ENCODE measurements at places on chromosomes 7 and 10. TPM values are rescaled to one million over a fixed set of nuclear protein-coding genes. Genes with fewer than 3 reads are reported as not detected.

DNA sequence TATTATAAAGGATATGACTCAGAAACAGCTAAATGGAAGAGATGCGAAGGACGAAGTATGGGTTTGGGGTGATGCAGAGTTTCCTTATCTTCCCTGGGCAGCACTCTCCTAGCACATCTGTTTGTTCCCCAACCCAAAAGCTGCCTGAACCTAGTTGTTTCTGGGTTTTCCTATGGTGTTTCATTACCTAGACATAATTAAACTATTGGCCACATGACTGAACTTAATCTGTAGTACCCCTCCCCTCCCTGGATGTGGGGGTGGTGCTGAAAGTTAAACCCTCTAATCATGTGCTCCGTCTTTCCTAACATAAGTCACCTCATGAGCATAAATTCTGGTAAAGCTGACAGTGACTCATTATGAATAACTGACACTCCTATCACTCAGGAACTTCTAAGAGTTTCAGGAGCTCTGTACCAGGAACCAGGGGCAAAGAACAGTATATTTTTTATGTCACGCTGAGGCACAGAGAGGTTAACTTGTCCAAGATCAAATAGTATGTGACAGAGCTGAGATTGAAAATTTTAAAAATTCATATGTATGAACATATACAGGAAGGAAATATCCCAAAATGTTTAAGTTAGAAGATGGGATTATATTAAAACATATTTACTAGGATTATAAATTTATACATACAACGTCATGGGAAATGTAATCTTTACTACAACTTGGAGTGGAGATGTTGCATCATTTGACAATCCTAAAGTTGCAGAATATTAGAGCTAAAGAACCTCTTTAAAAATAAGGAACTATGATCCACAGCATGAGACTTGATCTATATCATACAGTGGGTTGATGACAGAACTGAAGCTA, 4.8 kb downstream of the STRIP2 start:
- peaks cover 29% of the 10 kb centered on the region for H3K36me3 ChIP-seq
- H3K27me3 ChIP-seq: no peaks in the 10 kb centered on the region
- H3K4me1 ChIP-seq: peaks cover 51% of the 10 kb centered on the region
- DNase-seq: peak; percentile 64
- H3K27ac ChIP-seq: peak overlapping the region; percentile 99

Gene CYP2W1
- not detected for total RNA-seq

Gene GIMAP8
- 13.1 TPM for total RNA-seq

DNA sequence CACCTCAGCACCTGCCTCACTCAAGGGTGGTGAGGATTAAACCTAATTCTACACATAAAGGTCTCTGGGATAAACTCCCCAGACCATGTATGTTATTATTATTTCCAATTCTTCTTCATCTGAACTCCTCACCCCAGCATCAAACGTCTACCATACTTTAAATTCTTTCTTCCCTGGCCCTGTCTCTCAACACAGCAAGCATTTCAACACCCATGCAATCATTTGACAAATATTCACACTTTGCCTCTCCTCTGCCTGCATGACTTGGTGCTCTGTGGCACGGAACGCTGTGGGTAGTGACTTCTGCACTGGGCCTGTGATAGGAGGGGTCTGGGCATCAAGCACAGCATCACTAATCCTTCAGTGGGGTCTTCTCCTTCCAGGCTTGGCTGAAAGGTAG, 490.8 kb downstream of the TNS3 start:
- no peaks in the 10 kb centered on the region for H3K4me1 ChIP-seq
- H3K27ac ChIP-seq: no peak overlapping the region
- H3K27me3 ChIP-seq: peaks cover 25% of the 10 kb centered on the region
- DNase-seq: no peak
- H3K4me3 ChIP-seq: no peak overlapping the region
- H3K36me3 ChIP-seq: no peaks in the 10 kb centered on the region

DNA sequence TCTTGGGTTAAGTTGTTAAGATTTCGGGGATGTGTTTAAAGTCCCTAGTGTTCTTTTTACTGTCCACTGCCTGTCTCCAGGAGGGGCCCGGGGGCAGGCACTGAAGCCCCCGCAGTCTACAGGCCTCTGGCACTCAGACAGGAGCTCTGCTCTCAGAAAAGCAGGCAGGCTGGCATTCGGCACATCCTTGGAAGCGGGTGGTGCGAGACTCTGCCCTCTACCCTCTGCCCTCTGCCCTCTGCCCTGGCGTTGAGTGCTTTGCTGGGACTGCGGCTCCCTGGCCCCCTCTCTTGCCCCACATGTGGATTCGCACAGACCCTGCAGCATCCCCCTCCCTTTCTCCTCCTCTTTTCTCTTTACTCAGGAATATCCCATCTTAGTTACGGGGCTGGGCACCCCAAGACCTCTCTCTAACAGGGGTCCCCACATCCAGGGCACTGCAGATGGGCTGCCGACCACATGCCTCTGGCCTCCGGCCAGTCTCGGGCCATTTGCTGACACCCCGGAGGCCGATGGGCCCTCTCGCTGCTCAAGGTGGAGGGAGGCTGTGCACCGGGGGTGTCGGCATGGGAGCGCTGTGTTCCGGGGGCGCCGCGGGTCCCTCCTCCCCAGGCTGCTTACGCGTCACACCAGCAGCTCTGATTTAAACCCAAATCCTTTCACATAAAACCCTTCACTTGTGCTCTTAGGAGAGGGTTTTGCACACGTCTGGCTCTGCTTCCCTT, 479.9 kb downstream of the DNAJB6 start:
- no peak for DNase-seq
- H3K27ac ChIP-seq: no peak overlapping the region
- no peak overlapping the region for H3K4me3 ChIP-seq
- H3K36me3 ChIP-seq: no peaks in the 10 kb centered on the region

DNA sequence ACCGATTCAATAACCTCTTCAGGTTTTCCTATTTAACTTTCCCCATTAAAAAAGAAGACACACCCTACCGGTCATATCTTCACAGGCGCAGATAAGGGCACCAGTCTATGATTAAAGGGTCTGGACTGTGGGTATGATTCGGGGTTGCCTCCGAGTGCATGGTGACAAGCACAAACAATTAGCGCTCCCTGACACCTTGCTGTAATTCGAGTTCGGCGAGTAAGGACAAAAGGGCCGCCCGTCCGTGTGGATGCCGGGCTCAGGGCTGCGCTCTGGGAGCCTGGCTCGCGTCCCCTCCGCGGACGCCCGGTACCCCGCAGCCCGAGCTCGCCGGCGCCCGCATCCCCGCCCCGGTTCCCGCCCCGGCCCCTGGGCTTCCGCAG, 111.9 kb upstream of the RHEB start:
- H3K27me3 ChIP-seq: no peaks in the 10 kb centered on the region
- peak overlapping the region; percentile 91 for H3K4me3 ChIP-seq
- H3K27ac ChIP-seq: peak overlapping the region; percentile 90
- H3K4me1 ChIP-seq: peaks cover 34% of the 10 kb centered on the region

Gene OPN4
- total RNA-seq: not detected

DNA sequence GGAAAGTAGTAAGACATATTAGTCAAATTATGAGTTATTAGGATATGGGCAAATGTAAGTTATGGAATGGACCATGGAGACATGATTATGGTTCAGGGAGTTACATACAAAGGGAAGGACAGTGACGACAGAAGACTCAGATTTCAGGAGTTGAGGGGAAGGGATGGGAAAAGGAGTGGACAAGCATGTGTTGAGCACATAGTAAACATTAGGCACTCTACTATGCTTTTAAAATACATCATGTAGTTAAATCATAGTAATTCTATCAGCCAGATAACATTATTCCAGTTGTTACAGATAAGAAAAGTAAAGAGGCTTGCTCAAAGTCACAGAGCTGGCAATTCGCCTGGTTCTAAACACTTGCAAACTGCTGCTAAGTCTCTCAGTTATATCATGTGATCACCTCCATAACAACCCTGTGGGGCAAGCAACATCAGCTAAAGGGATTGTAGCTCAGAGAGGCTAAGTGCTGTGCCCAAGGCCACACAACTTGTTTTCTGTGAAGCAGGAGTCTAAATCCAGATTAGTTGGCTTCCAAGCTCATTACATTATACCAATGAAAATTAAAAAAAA, 115.2 kb upstream of the MDFIC start:
- H3K4me3 ChIP-seq: no peak overlapping the region
- DNase-seq: no peak
- no peak overlapping the region for H3K27ac ChIP-seq
- peaks cover 43% of the 10 kb centered on the region for H3K4me1 ChIP-seq
- H3K27me3 ChIP-seq: peaks cover 30% of the 10 kb centered on the region
- no peaks in the 10 kb centered on the region for H3K36me3 ChIP-seq

DNA sequence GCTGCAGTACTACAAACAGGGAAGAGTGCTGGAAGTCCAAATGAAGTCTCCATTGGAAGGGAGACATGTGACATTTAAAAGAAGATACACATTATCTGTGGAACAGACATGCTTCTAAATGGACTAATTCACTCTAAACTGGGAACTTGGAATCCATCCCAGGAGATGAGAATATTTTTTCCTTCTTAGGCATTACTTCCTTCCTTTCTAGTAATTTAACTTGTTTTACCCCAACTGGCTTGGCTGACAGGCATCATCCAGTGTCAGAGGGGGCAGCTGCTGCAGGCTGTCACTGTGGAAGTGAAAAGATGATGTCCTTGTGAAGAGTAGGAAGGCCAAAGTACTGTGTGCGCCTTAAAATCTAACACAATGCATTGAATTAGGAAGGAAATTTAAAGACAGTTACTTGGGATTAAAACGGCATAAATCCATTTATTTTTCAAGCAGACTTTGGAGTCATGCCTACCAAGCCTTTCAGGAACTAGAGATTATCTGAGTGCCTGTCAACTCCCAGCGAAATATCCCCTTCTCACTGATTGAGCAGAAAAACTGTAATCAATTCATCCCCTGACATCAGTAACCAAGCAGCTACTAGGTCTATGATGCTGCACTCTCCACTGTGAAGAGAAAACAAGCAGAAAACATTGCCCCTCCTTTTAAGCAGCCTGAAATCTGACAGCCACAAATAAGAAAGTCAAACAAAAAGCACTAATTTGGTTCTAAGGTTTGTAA, 161.2 kb downstream of the DGKI start:
- H3K27ac ChIP-seq: no peak overlapping the region
- peaks cover 16% of the 10 kb centered on the region for H3K27me3 ChIP-seq
- H3K4me1 ChIP-seq: no peaks in the 10 kb centered on the region
- H3K36me3 ChIP-seq: no peaks in the 10 kb centered on the region
- H3K4me3 ChIP-seq: no peak overlapping the region

DNA sequence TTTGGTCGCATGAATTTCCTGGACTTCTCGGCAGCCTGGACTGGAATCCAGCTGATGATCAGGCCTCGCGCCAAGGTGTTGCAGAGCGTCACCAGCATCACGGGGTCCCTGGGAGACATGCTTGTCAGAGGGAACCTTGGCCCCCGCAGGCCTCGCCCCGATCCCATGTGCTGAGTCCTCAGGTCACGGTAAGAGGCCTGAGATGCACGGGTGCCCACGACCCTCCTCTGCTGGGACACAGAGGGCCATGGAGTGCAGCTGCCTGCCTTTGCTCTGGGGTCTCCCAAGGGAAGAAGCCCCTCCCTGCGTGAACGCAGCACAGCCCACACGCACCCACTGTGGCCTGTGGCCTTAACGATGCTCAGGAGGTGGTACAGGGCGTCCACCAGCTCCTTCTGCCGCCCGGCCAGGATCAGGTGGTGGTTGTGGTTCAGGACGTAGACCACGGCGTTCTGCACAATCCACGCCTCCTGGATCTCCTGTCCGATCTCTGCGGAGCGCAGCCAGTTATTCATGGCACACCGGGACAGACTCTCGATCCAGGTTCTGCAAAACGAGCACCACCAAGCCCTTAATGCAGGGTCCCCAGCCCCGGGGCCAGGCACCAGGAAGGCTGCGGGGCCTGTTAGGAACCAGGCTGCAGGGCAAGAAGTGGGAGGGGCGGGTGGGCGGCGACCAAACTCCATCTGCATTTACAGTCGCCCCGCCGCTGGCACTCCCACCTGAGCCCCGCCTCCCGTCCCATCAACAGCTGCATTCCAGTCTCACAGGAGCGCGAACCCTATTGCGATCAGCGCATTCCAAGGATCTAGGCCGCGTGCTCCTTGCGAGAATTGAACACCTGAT, 29.4 kb downstream of the CFAP46 start:
- no peaks in the 10 kb centered on the region for H3K36me3 ChIP-seq
- DNase-seq: no peak

DNA sequence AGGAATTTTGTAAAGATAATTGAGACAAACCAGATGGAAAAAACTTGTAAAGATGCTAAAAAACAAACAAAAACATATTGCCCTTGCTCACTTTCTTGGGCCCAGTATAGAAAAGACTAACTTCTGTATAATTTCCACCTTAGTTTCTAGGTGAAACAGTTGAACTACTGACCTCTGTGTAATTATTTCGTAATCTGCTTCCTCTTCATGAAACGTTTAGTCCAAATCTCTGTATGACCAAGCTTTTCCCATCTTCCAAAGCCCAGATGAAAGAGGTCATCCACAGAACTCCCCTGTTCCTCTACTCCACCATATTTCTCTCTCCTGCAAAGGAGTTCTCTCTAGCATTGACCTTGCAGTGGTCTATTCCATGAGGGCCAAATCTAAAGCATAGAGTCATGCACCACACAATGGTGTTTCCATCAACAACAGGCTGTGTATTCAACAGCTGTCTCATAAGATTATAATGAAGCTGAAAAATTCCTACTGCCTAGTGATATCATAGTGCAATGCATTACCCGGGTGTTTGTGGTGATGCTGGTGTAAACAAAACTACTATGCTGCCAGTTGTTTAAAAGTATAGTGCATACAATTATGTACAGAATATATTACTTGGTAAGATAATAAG, 647.6 kb downstream of the TNS3 start:
- H3K4me1 ChIP-seq: no peaks in the 10 kb centered on the region
- H3K4me3 ChIP-seq: no peak overlapping the region
- H3K27ac ChIP-seq: no peak overlapping the region
- H3K27me3 ChIP-seq: no peaks in the 10 kb centered on the region

GRCh38 chr7:6460303-6460702, 12.5 kb upstream of the DAGLB start:
- no peak overlapping the region for H3K27ac ChIP-seq
- no peak overlapping the region for H3K4me3 ChIP-seq
- peaks cover 1% of the 10 kb centered on the region for H3K36me3 ChIP-seq
- no peaks in the 10 kb centered on the region for H3K27me3 ChIP-seq
- DNase-seq: no peak

Gene IGFBP3
- total RNA-seq: 0.34 TPM

- H3K27ac ChIP-seq: no peak overlapping the region
- DNase-seq: no peak
- peaks cover 58% of the 10 kb centered on the region for H3K27me3 ChIP-seq
- H3K4me3 ChIP-seq: no peak overlapping the region
- H3K36me3 ChIP-seq: no peaks in the 10 kb centered on the region
- H3K4me1 ChIP-seq: peaks cover 19% of the 10 kb centered on the region
Measured at GRCh38 chr7:100968031-100968430, 1.3 kb upstream of the MUC12 start.

Gene KLF14
- 0.09 TPM for total RNA-seq

GRCh38 chr7:133676805-133677370, 424.0 kb downstream of the EXOC4 start:
- no peaks in the 10 kb centered on the region for H3K4me1 ChIP-seq
- H3K27ac ChIP-seq: no peak overlapping the region
- H3K36me3 ChIP-seq: no peaks in the 10 kb centered on the region
- no peak for DNase-seq

Gene GSAP
- 4.9 TPM for total RNA-seq

GRCh38 chr10:43856299-43856698, 207.6 kb upstream of the ZNF32 start:
- no peaks in the 10 kb centered on the region for H3K27me3 ChIP-seq
- H3K4me3 ChIP-seq: no peak overlapping the region
- no peak for DNase-seq
- H3K36me3 ChIP-seq: no peaks in the 10 kb centered on the region
- H3K4me1 ChIP-seq: no peaks in the 10 kb centered on the region

All from activated T-cell treated with anti-CD3 and anti-CD28 coated beads, Interleukin-2, amount 50 U/mL, for 72 hours (primary cell).